ENCODE measurements at places on chromosomes 3 and 15.

- DNase-seq: no peak
Measured at GRCh38 chr3:46681856-46682540, 11.5 kb downstream of the ALS2CL start.

DNA sequence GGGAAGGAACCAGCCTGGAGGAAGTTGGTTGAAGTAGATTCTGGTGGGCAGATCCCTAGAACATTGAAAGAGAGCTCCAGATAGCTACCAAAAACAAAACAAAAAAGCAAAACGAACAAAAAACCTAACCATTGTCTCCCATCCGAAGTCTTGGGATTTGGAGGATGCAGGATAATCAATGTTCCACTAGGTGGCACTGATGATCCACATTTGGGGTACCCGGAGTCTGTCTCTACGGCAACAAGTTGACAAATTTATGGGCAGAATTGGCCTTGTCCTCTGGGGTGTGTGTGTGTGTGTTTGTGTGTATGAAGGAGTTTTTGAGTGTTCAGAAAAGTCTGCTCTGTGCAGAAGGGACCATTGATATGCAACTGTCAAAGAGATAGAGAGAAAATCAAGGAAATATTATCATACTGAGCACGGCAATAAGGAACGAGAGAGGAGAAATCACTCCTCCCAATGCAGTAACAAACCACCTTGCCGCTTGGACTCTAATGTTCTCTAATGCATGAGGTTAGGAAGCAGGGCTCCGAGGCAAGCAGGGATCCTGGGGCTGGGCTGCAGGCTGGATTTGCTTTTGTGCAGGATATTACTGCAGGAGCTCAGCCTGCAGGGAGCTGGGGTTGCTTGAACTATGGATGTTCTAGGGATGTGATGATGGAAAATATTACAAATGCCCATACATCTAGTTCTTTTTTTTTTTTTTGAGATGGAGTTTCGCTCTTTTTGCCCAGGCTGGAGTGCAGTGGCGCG, 59.8 kb upstream of the KLHL25 start:
- no peak for DNase-seq

DNA sequence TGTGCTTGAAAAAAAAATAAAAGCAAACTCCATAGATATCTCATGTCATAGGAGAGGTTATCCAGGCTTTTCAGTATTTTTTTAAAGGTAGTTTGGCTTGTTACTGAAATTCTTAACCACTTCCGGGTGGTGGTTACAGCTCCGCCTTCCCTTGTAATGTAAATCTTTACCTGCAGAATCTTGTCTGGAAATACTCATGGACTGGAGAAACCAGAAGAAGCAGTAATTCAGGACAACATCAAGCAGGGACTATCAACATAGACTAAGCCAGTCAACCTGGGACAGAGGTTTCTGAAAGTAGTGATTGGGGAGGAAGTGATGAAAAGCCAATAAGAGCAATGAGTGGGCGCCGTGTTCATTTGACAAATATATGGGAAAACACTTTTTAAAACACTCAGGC, 78.9 kb upstream of the SKOR1 start:
- no peak for DNase-seq

- DNase-seq: peak; percentile 29
Measured at GRCh38 chr3:20552605-20553275, 366.7 kb upstream of the SGO1 start.

DNA sequence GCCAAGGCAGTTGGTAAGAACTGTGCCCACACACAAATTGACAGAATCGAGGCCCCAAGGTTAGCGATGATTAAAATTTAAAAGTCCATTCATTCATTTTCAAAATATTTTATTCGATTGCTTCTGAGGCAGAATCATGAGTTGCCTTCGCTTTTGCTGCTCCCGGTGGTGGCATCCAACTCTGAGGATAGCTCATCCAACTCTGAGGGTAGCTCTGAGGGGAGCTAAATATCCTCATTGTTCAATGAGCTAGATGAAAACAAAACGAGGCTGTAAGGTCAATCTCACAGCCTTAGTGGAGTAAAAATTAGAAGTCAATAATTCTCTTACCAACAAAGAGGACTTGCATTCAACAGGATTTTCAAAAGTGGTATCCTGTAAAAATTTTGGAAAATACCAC, 897 bp upstream of the CHL1 start:
- DNase-seq: no peak

GRCh38 chr3:134892761-134893160, 97.7 kb downstream of the EPHB1 start:
- DNase-seq: no peak

GRCh38 chr15:78261062-78261461, 3.3 kb upstream of the DNAJA4 start:
- DNase-seq: no peak

GRCh38 chr3:101635345-101635744, 41.6 kb downstream of the ZBTB11 start:
- no peak for DNase-seq

DNA sequence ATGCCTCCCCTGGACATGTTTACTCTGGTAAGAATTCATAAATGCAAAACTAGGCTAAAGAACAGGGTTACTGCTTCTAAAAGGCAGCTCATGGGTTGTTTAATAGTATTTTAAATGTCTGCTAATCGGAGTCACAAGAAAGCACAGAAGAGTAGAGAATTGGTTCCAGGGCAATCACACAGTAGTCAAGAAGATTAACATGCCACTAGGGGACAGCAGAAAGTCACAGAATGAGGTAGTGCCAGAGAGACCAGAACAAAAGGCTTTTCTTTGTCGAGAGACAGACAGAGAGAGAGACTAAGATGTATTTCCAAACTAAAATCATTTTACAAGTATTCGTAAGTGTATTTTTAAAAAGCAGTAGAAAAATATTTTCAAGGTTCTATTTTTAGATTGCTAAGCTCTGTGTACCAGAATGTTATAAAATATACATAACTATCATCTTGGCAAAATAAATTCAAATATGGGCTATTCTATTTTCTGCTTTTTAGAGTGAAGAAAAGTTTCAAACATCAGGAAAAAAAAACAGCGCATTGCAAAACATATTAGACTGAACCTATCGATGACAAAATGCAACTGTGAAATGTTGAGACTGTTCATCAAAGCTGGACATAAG, 78.3 kb upstream of the CDIN1 start:
- DNase-seq: no peak

- no peak for DNase-seq
Measured at GRCh38 chr3:128603811-128604775, 46.5 kb downstream of the RPN1 start.

- no peak for DNase-seq
Measured at GRCh38 chr15:35738370-35738769, 192.4 kb upstream of the DPH6 start.

DNA sequence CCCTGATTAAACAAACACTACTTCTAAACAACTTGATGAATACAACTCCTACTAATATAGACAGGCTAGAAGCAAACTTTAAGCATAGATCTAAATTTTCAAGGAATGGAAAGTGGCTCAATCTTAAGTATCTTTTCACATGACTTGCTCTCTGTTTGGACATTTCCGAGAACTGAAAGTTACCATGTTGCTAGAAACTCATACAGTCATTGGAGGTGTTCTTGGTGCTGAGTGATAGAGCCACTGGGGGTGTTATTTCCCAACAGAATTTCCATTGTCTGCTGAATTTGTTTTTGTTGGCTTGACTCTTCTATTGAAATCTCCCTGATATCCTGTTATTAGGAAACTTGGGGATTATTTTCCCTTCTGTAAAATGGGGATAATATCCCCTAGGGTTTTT, 264.5 kb upstream of the RASGRP1 start:
- no peak for DNase-seq

- no peak for DNase-seq
Measured at GRCh38 chr15:81292523-81293001, 31.4 kb downstream of the STARD5 start.

DNA sequence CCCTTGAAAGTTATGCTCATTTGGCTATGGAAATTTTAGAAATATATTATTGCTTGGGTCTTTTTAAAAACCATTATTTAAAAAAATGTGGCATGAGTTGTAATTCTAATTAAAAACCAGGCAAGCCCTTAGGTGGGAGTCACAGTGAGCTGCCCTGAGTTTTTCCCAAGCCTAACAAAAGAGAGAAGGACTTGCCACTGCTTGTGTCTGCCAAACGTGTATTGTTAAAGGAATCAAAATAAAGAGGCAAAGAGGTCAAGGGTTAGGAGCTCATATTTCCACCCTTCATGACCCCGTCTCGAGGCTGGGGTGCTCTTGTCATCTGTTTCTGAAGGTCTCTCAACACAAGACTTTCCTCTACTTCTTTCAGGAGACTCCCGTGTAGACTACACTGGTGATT, 321.1 kb downstream of the ZIC1 start:
- DNase-seq: no peak

- DNase-seq: no peak
Measured at GRCh38 chr3:46093327-46093942, 66.2 kb upstream of the XCR1 start.

- peak; percentile 30 for DNase-seq
Measured at GRCh38 chr3:157099326-157100095, 60.4 kb downstream of the CCNL1 start.

DNA sequence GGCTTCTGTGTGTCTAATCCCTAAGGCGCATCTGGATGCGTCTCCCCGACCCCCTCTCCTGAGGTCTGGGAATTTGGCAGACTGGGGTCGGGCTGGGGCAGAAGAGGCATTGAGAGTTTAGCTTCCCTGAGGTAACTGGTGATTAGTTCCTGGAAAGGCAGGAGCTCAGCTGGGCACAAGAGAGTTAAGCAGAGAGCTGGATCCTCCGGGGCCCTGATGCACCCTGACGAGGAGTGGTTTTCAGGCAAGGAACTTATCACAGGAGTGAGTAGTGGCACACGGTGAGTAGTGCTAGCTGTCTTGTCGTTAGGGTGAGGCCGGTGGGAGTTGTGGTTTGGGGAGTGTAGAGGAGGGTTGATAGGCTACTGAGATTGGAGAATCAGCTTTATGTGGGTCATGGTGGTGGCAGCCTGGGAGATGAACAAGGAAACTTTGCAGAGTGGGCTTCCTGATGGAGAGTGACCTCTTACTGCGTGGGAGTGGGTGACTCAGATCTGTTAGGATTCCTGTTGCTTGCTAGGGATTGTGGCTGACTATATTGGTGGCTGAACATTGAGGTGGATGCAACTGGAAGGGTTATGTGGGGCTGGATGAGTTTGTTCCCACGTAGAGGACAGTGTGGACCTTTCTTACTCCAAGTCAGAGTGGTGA, 897 bp downstream of the RAD54L2 start:
- DNase-seq: no peak

GRCh38 chr3:65854606-65855304, 184.0 kb downstream of the MAGI1 start:
- no peak for DNase-seq

GRCh38 chr3:191282251-191283185, 46.7 kb upstream of the CCDC50 start:
- no peak for DNase-seq

DNA sequence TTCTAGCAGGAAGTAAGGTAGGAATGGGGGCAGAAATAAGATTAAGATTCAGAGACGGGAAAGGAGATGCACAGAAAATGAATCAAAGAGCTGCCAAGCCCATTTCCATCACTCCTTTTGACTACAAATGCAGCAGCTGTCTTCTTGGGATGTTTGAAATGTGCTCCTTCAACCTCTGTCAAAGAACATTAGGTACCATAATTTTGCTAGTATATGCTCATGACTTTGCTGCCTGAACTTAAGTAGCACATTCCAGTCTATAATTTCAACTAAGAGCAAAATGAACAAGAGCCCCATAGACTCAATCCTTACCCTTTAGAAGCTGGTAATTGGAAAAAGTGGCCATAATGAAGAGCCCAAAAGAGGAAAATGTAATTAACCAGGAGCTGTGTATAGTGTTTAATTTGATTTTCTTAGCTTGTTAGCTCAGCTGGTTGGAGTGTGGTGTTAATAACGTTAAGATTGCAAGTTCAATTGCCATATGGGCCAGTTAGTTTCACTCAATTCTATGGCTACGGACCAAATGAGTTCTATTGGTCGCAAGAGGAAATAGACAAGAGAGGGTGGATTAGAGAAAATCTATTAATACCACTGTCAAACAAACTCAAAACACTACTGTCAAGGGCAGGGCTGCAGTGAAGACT, 349.9 kb downstream of the ZBBX start:
- DNase-seq: no peak

GRCh38 chr3:50580683-50581458, 11.5 kb downstream of the HEMK1 start:
- DNase-seq: no peak

GRCh38 chr15:75182187-75183131, 19.2 kb upstream of the C15orf39 start:
- no peak for DNase-seq

DNA sequence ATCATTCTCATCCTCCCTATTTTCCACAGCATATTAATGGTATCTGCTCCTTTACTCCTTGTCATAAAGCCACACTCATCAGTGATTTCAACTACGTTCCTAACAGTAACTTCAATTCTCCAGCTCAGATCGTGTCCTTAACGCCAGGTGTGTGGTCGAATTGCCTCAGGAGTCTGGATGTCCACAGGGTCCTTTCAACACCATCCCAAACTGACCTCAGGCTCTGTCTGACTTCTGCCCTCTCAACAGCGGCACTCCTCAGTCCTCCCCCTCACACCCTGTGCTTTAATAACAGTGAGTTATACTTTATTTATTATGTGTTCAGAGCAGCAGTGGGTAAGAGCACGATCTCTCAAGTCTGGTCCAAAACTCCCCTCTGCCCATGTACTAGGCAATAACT, 42.4 kb downstream of the ST3GAL6 start:
- DNase-seq: no peak

DNA sequence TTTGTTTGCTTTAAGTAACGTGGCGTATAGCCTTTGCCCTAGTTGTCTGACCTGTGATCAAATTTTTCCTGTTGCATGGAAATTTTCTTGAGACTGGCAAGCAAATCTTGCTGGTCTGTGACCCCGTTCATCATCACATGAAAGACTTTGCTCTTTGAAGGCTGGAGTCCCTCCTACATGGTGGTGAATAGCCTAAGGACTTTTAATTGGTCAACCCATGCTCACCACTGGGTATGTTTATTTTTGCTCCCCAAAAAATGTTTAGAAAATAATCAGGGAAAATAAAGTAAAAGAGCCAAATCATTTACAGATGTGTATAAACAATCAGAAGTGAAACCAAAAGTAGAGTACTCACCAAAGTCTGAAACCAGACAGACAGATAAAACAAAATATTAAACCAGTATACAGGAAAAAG, 1075.3 kb upstream of the ALCAM start:
- no peak for DNase-seq

- peak; percentile 18 for DNase-seq
Measured at GRCh38 chr3:126512026-126512425, 5.5 kb downstream of the UROC1 start.

DNA sequence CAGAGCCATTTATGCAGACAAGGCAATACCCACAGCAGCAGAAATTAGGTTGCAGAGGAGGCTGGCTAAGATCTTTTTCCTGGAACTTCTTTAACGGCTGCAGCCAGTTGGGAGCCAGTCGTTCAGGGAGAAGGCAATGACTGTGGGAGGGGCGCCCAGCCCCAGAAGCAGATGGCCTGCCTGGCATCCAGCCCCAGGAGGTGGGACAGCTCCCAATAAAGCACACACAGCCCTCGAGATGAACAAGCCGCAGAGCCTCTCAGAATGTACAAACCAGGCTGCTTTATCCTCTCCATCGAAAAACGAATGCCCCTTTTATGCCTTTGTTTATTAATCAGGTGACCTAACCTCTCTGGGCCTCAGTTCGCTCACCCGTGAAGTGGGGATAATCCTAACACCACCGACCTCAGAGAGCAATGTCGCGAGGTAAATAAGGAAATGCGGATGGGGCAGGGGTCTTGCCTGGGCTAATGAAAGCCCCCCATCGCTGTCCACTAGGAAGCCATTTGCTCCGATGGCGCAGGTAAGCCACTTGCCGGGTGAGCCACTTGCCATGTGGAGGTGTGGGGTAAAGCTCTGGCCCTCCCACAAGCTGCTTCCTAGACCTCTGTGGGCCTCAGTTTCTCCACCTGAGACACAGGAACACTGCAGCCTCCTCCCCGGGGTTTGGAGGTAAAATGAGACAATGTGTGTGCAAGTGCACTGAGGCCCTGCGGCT, 35.8 kb downstream of the MGLL start:
- peak; percentile 93 for DNase-seq

All from Right ventricle myocardium superior (tissue), 1 donor.